ENCODE measurements at places on chromosomes 13 and 19.

- no peak for DNase-seq
Observed at GRCh38 chr13:87884884-87885283, 213.7 kb downstream of the SLITRK5 start.

DNA sequence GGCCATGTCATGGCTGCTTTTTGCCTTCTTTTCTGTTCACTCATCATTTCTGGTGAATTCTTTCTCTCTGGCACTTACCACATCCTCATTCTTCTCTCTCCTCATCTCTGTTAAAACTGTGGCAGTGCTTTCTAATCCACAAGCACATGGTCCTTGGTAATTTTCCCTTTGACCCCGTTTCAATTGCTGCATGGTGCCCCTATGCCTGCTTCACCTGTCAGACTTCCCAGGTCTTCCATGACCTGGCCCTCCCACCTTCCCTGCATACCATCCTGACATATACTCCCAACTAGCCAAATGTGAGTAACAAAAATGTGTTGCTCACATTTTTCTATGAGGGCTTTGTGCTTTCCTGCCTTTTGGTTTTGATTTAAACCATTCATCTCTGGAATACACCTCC lies 286.5 kb downstream of the MTUS2 start:
- no peak for DNase-seq

GRCh38 chr19:40742477-40742876 lies 7.8 kb downstream of the ACTMAP start:
- DNase-seq: no peak

- DNase-seq: no peak
Observed at GRCh38 chr19:17751103-17751911, at the start of gene FCHO1. Gene FCHO1, plus strand, starts transcription at chr19:17751477. Its CDS starts 3,688 bp downstream, at chr19:17755165.

DNA sequence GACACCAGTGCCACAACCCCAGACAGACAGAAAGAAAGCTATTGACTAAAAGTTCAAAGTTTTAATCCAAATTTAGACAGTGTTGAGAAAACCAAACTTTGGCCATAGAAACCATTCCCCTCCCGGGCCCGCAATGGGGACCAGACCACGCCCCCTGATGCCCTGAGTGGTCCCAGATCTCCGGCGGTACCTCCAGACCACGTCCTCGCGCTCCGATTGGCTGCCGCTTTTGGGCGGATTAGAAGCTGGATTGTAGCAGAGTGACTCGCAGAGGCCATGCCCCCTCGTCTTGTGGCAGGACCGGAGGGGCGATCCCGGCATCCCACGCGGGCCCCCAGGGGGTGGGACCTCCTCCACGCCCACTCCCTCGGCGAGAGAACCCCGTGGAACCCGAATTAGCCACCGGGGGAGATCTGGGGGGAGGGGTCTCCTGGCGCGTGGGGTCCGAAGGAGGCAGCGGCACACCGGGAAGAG lies 797 bp upstream of the HSD17B14 start:
- DNase-seq: peak; percentile 51

DNA sequence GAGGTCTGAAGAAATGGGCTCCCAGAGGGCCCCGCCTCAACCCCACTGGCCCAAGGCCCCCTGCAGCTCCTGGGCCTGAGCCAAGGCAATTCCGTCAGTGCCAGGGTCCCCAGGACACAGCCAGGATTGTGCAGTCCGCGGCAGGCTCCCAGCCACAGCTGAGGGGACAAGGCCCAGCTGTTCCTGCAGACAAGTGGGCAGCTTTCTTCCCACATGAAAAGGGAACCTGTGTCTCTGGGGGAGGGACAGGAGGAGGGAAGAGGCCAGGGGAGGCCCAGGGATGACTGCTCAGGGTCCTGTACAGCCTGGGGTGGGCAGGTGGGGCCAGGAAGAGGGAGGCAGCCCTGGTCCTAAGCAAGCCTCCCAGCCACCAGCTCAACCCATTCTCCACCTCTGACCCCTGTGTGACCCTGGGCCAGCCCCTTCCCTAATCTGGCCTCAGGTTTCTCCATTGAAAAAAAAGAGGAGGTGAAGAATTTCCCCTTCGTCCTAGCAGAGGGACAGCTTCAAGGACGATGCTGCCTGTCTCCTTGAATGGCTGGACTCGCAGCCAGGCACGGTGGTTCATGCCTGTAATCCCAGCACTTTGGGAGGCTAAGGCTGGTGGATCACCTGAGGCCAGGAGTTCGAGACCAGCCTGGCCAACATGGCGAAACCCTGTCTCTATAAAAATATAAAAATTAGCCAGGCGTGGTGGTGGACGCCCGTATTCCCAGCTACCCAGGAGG lies 20.5 kb upstream of the VSTM2B start:
- DNase-seq: no peak

GRCh38 chr13:106109391-106109791 lies 426.1 kb downstream of the EFNB2 start:
- peak; percentile 62 for DNase-seq

DNA sequence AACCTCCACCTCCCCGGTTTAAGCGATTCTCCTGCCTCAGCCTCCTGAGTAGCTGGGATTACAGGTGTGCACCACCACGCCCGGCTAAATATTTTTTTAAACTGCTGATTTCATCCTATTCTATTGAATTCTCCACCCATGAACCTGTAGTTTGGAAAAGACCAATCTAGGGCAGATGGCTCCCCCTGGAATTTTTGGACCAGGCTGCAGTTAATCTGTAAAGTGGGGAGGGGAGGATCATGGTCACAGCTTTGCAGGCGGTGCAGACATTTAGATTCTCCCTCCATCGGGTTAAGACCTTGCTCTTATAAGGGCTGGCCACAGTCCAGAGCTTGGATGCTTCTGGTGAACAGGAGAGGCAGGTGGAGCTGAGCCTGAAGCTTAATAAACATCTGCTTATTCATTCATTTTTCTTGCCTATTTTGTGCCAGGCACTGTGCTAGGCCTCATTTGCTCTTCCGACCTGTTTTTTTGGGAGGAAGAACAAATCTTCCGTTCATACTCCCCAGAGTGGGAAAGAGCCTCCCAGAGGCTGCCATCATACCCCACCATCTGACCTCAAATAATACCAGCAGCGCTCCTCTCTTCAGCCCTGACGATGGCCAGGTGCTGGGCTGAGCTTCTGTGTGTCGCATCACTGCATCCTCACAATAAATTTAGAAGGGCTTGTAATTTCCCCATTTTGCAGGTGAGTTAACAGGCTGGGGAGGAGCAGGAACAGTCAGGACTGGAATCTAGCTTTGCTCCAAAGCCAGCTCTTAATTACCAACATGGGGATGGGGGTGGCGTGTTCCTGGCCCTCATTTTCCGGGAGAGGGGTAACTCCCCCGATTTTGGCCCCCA lies 902 bp upstream of the CCDC106 start:
- DNase-seq: no peak

DNA sequence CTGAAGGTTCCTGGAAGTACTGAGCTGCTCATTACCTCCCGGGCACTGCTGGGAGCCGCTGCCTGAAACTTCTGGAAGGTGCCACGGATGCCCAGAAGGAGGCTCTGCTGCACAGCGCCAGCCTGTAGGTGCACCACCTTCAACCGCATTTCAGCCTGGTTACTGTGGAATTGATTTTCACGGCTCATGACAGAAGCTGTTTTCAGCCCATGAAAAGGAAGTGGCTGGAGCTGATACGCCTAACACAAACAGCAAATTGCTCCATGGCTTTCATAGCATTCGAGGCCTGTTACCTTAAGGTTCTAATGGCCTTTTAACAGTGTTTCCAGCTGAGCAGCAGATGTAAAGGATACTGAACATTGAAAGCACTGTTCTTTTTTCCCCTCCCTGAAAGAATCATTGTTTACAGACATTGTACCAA lies 22.0 kb downstream of the GPC6 start:
- DNase-seq: no peak

GRCh38 chr13:72931311-72931710 lies 127.5 kb upstream of the KLF5 start:
- DNase-seq: no peak

- DNase-seq: no peak
Observed at GRCh38 chr19:37813340-37813739, 34.0 kb upstream of the ZNF573 start.

DNA sequence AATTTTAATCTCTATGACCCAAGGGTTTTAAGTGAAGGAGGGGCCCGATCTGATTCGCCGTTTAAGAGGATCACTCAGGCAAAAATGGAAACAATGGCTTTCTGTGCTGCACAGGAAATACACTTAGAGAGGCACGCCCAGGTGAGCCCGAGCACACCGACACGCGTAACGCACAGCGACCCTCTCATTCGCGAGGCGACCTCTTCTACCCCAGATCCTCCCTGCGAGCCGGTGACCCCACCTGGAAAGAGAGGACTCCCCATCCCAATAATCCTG lies 216 bp downstream of the SH2D3A start:
- DNase-seq: no peak

DNA sequence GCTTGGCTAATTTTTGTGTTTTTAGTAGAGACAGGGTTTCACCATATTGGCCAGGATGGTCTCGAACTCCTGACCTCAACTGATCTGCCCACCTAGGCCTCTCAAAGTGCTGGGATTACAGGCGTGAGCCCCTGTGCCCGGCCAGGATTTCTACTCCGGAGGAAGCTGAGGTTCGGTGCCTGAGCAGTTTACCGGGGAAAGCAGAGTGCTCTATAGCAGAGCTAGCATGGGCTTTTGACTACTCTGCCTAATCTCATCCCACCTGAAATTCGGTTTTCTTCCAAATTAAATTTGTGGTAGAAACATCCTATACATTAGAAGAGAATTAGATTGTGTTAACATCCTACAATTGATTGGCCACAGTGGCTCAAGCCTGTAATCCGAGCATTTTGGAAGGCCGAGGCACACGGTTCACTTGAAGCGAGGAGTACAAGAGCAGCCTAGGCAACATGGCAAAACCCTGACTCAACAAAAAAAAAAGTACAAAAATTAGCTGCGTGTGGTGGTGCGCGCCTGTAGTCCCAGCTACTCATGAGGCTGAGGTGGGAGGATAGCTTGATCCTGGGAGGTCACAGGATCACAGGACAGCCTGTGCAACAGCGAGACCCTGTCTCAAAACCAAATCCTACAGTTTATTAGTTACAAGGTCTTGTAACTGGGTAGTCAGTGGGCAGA lies 1.6 kb downstream of the RPL13A start:
- no peak for DNase-seq

DNA sequence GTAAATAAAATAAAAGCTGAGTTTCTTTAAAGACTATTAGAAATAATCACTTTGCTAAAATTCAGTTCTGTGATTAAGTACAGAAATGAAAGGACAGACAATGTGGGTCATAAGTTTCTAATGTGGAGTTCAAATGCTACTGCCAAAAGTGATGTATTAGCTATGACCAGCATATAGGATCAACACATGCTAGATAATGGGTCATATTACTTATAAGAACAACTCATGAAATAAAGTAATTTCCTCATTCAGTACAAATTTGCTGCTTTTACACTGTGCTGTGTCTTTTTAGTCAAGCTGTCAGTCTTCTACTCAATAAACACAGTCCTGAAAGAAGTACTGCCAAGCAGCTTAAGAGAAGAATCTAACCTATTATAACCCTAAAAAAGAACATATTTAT lies 135.2 kb downstream of the VWA8 start:
- no peak for DNase-seq

GRCh38 chr19:33941133-33941532 lies 144.5 kb downstream of the KCTD15 start:
- DNase-seq: no peak

GRCh38 chr13:110696776-110697175 lies 9.1 kb downstream of the CARS2 start:
- DNase-seq: no peak

- DNase-seq: peak; percentile 39
Observed at GRCh38 chr13:40671956-40672764, 5.7 kb upstream of the FOXO1 start.

- DNase-seq: no peak
Observed at GRCh38 chr19:4602173-4602788, 37.0 kb upstream of the TNFAIP8L1 start.

GRCh38 chr13:80757694-80758093 lies 416.8 kb upstream of the SPRY2 start:
- DNase-seq: no peak

- no peak for DNase-seq
Observed at GRCh38 chr19:27993619-27994570, 1219.1 kb downstream of the UQCRFS1 start.

DNA sequence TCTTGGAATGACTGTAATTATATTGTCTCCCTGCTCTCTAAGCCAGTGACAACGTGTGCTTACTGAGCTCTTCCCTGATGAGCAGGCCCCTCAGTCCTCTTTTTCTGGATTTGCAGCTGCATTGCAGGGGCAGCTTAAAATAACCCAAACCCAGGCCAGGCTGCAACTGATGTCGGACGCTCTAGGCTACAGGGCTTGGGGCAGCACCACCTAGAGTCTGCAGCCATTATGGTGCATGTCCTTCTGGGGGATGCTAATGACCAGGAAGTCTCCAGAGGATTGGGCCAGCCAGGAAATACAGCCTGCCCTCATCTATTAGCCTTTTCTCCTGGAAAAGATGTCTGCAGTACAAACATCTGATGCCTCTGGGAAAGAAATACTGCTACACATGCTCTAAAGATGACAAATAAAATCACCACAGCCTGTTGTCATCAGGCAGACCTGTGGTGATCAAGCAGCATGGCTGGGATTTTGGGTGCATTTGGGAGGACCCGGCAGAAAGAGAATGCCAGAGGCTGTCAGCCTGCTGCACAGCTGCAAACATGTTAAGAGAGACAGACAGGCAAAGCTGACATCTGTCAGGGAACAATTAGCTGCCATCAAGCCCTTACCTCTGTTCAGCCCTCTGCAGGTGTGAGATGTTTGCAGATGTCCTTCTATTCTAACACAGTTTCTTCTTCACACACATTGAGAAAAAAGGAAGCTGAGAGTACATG lies 51.8 kb downstream of the CCDC70 start:
- DNase-seq: no peak

DNA sequence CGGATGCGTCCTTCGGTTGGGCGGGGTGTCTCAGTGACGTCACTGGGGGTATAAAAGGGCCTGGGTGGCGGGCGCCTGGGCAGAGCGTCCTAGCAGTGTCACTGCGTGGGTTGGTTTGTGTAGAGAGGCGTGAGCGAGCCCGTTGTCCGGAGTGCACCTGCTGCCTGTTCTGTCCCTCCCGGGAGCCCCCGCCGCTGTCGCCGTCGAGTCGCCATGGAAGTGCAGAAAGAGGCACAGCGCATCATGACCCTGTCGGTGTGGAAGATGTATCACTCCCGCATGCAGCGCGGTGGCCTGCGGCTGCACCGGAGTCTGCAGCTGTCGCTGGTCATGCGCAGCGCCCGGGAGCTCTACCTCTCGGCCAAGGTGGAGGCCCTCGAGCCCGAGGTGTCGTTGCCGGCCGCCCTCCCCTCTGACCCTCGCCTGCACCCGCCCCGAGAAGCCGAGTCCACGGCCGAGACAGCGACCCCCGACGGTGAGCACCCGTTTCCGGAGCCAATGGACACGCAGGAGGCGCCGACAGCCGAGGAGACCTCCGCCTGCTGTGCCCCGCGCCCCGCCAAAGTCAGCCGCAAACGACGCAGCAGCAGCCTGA lies 2.9 kb downstream of the IER2 start:
- peak; percentile 54 for DNase-seq

- no peak for DNase-seq
Observed at GRCh38 chr19:39406656-39407409, at the start of gene ZFP36. Gene ZFP36, plus strand, starts transcription at chr19:39406847. Its CDS starts 58 bp downstream, at chr19:39406905.
